ENCODE measurements at places on chromosomes 11 and 22.

- no peak for DNase-seq
Measured at GRCh38 chr11:132714859-132715440, 817.4 kb downstream of the OPCML start.

GRCh38 chr11:19168090-19168489, 33.7 kb downstream of the CSRP3 start:
- no peak for DNase-seq

DNA sequence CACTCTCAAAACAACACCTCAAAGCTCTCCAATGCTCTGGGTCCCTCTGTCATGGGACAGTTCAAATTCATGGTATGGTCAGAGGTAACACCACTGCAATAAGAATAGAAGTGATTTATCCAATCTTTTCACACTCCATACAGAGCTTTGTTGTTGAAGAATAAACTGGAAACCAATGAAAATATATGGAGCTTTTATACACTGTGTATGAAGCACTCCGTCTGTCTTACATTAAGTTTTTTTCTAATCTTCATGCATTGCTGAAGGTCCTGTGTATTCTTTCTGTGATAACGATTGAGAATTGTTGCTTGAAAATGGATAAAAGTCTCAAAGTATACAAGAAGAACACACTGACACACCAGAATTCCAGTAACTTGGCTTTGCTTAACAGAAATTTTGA, 603.7 kb upstream of the LUZP2 start:
- DNase-seq, result no peak

GRCh38 chr11:1298695-1299492, 10.5 kb downstream of the TOLLIP start:
- DNase-seq, result no peak

Data from CD8-positive, alpha-beta memory T cell (primary cell).